ENCODE measurements at places on chromosomes 1 and 21.

- DNase-seq, result no peak
These were observed 34.1 kb downstream of the RGSL1 start for GRCh38 chr1:182484067-182484466.

- DNase-seq, result no peak
These were observed 34.7 kb downstream of the AK2 start for GRCh38 chr1:33002006-33002405.

DNA sequence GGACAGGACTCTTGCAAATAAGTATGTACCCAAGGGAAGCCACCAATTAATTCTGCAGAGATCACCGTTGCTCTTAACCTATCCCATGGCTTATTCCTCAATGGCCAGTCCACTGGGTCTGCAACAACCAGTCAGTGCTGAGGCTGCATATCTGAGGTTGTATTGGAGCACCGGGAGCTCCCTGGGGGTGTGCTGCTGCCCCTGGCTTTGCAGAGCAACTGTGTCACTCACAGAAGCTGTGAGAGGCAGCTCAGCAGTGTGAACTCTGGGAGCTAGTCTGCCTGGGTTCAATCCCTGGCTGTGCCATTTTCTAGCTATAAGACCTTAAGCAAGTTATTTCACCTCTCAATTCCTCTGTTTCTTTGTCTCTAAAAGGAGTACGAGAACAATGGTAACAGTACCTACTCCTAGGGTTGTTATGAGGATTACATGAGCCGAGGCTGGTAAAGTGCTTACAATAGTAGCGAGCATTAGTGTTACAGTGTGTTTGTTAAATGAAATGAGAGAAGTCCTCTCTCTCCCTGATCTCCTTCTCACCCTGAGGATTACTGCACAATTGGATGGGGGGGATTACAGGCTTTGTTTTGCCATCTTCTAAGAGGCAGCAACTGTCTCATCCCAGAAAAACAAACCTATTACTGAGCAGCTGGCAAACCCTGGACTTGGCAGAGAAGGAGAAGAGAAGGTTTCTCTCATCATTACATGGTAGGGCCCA, 3.6 kb downstream of the RXRG start:
- no peak for DNase-seq

- no peak for DNase-seq
These were observed 7.6 kb upstream of the KRTAP19-8 start for GRCh38 chr21:31045841-31046240.

- DNase-seq, result no peak
These were observed 8.7 kb downstream of the MRPS21 start for GRCh38 chr1:150302338-150302737.

DNA sequence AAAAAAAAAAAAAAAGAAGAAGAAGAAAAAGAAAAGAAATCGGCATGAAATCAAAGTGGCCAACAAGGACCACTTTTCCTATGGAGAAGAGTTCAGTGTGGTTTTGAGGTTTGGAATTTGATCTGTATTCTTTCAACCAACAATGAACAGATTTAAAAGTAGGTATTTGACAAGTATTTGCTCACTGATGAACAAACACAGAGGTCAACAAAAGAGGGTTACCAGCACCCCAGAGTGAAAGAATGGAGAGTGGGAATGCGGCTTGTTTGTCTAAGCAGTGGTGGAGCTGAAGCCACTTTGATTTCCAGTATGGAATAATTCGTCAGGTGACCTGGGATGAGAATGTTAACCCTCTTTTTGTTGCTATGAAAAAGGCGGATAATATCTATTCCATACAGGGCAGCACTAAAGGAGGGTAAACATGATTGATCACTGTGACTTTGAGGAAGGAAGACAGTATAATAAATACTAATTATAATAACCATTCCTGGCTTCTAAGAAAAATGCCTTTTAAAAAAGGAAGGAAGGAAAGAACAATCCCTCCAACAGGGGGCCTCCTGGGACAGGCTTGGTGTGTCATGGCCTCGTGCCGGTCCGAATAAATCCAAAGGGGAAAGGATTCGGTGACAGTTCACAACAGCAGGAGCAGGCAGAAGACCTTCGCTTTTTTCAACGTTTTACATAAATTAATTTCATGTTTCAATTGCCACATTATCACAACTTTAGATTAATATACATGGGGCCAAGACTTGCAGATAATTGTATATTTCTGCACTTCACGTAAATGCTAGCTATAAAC, 37.2 kb upstream of the SIM2 start:
- DNase-seq, result no peak

DNA sequence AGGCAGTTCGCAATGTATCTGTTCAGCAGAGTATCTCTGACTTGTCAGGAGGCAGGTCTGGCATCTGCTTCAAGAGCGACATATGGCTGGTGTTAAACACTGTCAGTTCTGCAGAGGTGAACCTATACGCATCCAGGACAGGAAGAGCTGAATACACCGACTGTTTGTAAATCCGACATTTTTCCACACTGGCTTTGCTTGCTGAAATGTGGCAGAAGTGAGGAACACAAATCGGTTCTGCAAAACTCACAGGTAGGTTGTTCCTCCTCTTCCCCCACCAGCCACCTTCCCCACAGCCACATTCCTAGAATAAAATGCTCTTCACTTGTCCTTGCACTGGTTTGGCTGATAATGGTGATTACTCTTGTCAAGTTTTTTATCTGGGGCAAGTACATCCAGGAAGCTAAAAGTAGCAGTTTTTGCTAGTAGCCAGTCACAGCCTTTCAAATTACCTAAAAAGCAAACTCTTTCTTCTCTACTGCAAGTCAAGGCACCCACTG, 289.2 kb downstream of the GRIK1 start:
- no peak for DNase-seq

DNA sequence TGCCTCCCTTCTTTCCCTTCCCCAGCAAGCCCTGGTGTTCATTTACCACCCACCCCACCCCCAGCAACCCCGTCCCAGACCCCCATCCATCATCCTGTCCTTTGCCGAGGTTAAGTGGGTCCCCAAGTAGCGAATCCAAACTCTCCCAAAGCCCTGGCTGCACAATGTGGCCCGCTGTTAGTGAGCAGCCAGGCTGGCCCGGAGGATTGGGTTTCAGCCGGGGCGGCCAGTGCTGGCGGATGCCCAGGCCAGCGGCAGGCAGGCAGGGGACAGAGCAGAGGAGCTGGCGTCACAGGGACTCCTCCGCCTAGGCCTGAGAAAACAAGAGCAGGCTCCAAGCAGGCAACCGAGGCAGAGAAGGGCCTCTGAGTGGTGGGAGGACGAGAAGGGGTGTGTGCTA, 61.4 kb downstream of the EPHB2 start:
- DNase-seq, result no peak

Data from activated CD8-positive, alpha-beta memory T cell treated with anti-CD3 and anti-CD28 coated beads for 1 hour (primary cell).